ENCODE measurements at places on chromosomes 1 and 21.

- peak; percentile 65 for DNase-seq
Observed at GRCh38 chr1:25666460-25666859, 49.9 kb downstream of the MAN1C1 start.

DNA sequence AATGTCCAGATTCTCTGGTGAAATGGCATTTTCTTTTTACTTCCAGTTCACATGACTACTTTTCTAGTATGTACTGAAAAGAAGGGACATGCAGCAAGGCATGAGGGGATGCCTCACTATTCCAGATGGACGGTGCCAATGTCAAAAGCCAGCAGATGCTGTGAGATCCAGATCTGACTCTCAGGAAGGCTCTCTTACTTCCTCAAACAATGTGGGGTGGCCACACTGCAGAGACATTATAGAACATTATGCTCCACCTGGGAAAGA lies 17.7 kb downstream of the CRYZ start:
- no peak for DNase-seq

DNA sequence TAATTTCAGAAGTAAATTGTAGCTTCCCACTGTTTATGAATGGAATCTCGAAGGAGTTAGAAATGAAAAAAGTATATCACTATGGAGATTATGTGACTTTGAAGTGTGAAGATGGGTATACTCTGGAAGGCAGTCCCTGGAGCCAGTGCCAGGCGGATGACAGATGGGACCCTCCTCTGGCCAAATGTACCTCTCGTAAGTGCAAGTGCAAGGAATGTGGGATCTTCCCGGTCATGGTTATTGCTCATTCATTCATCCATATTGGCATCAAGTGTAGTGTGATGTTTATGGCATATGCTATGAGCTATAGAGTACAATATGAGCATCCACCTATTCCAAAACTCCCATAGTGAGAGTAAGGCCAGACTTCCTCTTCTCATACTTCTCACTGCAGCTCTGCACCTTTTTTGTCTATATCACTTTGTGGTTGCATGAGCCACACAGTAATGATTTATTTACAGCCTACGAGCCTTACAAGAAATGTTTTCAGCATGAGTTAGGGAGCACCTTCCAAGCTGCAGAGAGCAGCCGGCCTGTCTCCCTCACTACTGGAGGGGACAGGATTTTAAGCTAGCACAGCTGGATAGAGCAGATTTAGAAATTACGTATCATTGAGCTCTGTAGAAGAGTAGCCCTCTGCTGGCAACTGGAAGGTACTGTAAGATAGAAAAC lies 24.9 kb upstream of the CR1L start:
- peak; percentile 90 for DNase-seq

GRCh38 chr1:66920543-66920942 lies 4.1 kb downstream of the DNAI4 start:
- DNase-seq, result no peak

- no peak for DNase-seq
Observed at GRCh38 chr1:213111502-213111901, 60.5 kb downstream of the RPS6KC1 start.

DNA sequence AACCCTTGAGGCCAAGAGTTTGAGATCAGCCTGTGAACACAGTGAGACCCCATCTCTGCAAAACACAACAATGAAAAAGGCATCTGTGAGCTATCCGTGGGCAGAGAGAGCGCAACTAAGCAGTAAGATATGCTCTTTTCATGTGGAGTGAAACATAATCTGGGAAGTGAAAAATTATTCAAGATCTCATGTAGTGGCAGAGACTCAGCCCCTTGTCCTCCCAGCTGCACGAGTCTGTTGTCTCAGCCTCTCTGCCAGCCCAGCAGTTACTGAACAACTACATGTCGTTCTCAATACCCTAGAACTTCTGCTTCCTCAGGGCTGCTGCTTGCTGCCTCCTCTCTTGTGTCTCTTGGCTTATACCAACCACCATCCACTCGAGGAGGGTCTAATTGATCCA lies 61.3 kb upstream of the WDR26 start:
- DNase-seq, result no peak

GRCh38 chr21:38811257-38811656 lies 5.5 kb downstream of the ETS2 start:
- DNase-seq, result no peak

GRCh38 chr1:154557939-154558719 lies at the start of gene UBE2Q1:
Gene UBE2Q1 (minus strand): TSS chr1:154558662. CDS start chr1:154558553, 109 bp downstream.
- DNase-seq, result peak; percentile 43

DNA sequence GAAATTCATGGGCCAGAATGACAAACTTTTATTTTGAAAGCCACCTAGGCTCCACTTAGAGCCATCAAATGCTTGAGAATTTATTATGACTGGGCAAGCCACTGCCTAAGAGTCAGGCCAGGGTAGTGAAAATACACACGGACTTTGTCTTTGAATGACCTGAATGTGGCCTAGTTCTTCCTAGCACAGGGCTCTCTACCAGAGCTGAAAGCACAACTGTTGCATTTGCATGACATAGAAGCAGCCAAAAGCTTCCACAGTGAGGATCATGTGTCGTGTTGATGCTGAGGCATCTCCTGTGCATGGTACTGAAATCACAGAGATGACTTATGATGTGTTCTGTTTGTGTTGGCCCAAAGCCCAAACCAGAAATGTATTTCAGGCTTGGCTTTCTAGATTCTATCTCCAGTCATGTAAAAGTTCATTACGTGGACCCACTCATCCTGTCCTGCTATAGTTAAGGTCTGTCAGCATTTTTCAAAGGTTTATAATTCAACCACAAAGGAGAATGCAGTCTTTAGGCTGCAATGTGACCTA lies 164.0 kb upstream of the UBE2U start:
- DNase-seq, result no peak

GRCh38 chr1:161836018-161836417 lies 69.9 kb downstream of the ATF6 start:
- no peak for DNase-seq

DNA sequence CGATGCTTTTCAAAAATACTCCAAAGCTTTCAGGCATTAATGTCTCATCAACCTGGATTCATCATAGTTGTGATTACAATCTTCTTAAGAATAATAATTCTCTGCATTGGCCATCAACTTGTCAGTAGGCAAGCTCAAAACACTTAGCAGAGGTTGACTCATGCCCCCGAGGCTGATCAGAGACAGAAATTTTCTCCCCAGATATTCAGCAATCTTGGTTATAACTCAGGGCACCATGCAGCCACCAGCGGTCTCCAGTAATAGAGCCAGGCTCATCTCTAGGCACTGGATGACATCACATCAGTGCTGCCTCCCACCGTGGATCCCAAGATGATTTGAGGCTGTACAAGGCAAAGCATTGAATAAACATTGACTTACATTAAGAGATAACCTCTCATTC lies 14.3 kb upstream of the IFFO2 start:
- DNase-seq, result no peak

DNA sequence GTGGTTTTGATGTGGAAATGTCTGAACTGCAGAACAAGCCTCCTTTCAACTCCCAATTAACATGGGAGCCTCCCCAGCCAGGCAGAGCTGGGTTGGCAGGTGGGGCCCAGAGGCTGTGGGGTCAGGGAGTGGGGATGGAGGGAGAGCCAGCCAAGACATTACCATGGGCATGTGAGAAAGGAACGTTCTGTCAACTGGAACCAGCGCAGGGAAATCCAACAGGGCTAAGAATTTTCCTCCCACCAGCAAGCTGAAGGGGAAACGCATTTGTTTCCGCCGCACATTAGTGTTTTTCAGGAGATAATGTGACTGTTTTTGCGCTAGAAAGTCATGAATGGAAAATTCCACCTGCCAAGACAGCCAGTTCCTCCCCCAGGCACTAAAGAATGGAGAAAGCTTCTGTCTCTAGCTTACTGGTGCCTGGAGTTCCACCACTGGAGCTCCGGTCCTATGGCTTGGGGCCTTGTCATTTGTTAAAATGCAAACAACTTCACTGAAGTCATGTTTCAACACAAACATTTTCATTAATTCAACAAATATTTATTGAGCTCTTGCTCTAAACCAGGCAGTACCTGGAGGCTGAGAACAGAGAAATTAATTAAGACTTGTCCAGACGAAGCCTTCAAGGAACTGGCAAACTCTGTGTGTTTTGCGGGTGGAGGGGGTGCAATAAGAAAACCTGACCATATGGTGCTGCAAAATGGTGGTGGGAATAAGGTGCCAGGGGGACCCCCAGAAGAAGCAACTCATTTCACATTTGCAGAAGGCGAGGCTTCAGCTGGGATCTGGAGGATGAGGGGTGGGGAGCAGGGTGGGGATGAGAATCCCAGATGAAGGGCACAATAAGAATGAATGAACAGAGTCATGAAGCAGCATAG lies 305.1 kb downstream of the MATN1 start:
- DNase-seq, result no peak

DNA sequence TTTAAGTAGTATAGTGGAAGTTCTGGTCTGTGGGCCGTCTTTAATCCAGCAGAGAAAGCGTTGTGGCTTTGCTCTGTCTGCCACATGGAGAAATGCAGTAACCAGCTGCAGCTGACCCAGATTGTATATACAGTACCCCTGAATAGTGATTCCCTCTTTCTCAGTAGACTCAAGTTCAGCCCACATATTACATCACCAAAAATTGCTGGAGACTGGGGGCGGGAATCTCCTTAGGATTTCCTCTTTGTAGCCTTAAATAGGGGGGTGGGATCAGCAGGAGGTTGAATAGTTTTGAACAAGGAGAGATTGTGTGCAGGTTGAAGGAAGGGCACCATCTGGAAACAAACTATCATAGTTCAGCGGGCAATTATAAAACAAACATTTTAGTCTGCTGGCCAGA lies at the start of gene ANGPTL1:
TSS of gene ANGPTL1 (minus strand) at position 134 of the 400 bp plus-strand sequence. CDS start 5,301 bp downstream, outside the sequence.
- DNase-seq, result peak; percentile 80

GRCh38 chr21:25904044-25904695 lies 169.4 kb downstream of the GABPA start:
- no peak for DNase-seq

DNA sequence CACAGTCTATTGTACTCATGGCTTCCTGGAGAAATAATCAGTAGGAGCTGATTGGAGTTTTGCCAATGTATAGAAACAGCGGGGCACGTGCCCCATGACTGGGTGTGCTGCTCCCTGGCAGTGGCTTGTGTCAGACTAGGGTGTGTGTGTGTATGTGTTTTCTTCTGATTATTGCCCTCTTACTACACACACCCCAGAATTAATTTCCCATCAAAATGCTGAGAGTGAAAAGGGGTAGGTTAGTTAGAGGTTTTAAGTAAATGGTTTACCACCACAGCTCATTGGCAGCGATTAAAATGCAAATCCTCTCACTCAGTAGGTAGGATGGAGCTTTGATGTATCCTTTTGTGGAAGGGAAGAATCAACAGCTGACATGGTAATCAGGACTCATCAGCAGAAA lies 29.9 kb downstream of the HHAT start:
- DNase-seq, result no peak

- no peak for DNase-seq
Observed at GRCh38 chr1:77168358-77168757, 50.9 kb downstream of the PIGK start.

DNA sequence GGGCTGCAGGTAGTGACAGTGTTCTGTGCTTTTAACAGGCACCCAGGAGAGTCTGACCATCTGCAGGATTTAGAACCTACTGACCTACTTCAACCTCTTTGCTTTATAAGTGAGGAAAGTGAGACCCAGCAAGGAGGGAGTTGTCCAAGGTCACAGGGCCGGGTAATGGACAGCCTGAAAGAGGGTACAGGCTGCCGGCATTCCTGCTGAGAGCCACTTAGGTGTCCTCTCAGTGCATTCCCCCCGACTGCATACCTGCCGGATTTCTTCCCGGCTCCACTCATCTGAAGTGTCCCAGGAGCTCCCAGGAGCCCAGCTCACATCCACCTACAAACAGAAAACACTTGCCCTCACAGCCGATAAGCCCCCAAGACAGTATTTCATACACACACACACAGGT lies 13.9 kb downstream of the PHLDA3 start:
- DNase-seq, result no peak

GRCh38 chr1:51464828-51465227 lies 54.2 kb downstream of the EPS15 start:
- no peak for DNase-seq

- DNase-seq, result no peak
Observed at GRCh38 chr1:165816826-165817497, 10.5 kb upstream of the UCK2 start.

- DNase-seq, result no peak
Observed at GRCh38 chr1:62234688-62235087, 40.0 kb downstream of the L1TD1 start.

DNA sequence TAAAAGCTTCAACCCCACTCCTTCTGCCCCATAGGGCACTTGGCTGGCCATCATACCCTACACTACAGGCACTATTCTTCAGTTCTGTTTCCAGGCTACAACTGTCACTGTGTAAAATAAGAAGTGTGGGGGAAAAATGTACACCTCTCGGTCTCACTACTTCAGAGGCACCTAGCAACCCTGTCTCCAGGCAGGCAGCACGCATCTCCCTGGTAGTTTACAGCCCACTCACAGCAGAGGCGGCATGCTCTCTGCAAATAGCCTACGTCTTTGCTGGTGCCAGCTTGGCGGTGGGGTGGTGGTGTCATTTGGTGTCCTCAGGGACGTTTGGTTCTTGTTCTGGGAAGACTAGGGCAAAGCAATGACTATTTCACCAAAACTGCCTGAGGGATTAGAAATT lies 48.2 kb upstream of the BTG3 start:
- DNase-seq, result no peak

DNA sequence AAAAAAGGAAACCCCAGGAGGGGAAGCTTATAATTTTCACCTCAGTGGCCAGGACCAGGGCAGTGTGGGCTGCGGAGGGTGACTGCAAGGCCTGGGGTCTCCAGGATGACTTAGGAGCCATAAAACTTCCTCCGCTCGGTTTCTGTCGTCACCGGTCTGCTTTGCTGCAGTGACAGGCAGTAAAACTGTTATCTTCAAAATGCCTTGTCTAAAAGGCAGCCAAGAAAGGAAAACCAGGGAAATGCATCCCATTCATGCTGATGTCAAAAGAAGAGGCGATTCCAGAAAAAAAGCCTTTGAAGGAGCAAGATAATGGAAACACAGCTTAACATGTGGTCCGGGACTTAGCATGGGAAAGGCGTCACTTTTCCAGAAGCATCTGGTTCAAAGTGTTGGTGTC lies 42.0 kb downstream of the COL6A1 start:
- DNase-seq, result no peak

GRCh38 chr1:241813768-241814320 lies 34.2 kb upstream of the EXO1 start:
- DNase-seq, result no peak

DNA sequence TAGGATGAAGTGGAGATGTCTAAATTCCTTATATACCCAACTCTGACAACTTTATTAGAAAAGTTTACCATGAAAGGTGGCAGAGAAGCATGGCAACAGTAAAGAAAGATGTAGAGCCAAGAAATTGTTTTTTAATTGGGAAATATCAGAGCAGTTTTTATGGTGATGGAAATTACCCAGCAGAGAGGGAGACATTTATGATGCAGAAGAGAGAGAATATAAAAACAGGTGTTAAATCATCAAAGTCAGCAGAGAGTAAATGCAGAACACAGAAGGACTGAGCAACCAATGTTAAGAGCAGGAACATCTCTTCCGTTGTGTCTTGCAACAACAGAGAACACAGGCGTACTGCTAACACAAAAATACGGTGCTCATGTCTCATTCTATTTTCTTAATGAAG lies 28.2 kb downstream of the WARS2 start:
- DNase-seq, result no peak

DNA sequence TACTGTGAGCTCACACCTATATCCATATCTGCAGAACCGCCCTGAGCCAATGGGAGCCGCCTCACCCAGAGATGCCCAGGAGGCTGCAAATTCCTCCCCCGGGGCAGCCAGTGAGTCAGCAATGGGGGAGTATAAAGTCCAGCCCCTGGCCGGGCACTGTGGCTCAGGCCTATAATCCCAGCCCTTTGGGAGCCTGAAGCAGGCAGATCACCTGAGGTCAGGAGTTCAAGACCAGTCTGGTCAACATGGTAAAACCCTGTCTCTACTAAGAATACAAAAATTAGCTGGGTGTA lies 5.0 kb upstream of the CLCNKB start:
- no peak for DNase-seq

Data from spinal cord (tissue), 10 donors.